HT-29 (cell line): ENCODE measurements at places on chromosomes 6 and 20.

DNA sequence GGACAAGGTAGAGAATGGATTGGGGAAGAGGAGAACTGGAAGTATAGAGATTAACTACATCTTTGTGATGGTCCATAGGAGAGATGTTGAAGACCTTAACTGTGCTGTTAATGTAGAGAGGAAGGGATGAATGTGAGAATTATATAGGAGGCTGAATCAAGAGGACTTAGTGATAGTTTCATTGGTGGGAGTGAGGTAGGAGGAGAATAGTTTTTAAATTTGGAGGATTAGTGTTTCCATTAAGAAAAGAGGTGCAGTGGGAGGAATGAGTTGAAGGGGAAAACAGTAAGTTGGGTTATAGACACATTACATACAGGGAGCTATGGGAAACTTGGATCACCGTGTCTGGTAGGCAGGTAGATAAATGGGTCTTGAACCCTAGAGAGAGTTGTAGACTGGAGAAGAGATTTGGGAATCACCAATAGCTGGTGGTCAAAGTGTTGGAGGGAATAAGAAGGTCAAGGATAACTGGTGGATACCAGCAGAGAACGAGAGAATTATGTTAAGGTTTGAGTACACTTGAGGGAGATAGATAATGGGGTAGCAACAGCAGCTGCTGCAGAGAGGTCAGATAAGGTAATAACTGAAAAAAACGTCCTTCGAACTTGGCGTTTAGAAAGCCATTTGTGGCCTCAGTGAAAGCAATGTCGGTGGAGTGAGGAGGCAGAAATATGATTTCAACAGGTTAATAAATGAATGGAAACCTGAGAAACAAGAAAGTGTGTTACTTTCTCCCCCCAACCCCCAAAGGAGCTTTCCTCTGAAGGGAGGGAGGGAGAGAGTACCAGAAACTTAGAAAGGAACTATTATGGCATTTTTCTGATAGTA is 3.1 kb downstream of the C6orf89 start:
- DNase-seq, result no peak

DNA sequence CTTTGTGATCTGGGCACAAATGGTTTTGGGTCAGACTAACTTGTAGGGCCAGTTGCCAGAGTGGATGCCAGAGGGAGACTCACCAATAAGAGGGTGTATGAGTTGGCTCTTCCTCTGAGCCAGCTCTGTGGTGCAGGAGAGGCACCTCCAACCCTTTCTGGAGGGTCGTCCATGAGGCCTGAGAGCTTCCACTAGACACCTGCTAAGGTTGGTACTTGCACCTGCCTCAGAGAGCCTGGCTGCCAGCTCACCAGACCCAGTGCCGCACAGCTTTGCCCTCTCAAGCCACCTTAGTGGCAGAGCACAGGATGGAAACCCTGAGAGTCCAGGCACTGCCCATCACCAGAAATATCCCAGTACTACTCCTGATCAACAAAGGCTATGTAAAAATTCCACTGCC is 504.3 kb downstream of the EYS start:
- no peak for DNase-seq

DNA sequence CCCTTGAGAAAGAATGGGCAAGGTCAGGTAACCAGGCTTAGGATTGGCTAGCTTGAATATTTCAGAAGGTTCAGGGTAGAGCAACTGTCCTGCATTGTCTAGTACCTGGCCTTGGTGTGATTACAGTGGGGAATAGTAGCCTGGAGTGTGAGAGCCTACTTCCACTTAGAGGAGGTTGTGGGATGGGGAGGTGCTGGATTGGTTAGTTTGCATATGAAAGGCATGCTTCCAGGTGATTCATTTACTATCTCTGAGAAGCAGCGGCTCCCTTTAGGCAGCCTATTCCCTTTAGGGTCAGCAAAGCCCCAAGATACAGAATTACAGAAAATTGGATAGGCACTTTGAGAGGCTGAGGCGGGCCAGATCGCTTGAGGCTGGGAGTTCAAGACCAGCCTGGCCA is 25.0 kb upstream of the SCGN start:
- DNase-seq, result no peak

- DNase-seq, result no peak
These were observed 10.6 kb downstream of the HEY2 start for GRCh38 chr6:125759959-125760457.

- peak; percentile 29 for DNase-seq
These were observed 15.8 kb downstream of the MAN1A1 start for GRCh38 chr6:119333707-119334295.

DNA sequence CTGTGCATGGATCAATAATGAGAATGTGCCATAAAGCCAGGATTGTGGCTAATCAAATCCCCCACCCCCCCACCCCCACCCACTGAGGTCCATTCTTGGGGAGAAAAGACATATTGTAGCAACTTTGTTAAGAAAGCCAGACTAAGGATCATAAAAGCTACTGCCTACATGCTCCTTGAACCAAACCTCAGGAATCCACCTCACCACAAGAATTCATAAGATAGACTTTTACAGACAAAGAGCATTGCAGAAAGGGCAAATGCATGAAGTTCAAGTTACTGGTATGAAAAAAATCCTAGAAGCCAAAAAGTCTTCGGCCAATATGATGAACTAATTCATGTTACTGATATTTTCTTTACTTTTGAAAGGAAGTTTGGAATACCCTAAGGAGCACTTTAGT is 187.9 kb upstream of the ARID1B start:
- DNase-seq, result no peak

DNA sequence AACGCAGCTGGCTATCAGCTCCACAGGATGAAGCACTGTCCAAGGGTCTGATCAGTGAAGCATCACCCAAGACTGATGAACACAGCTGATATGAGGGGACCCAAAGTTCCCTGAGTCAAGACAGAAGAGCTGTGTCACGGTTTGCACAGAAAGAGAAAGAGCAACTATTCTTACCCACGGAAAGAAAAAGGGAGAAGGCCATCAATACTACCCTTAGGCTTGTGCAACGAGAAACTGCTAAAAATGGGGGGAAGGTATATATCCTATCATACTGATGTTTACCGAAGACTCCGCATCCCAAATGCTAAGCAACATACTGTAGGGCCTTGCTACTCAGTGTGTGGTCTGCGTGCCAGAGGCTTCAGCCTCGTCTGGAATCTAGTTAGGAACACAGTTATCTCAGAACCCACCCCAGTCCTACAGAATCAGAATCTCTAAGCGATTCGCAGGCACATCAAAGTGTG is 665 bp downstream of the FASTKD5 start:
- peak; percentile 24 for DNase-seq

- DNase-seq, result no peak
These were observed 29.6 kb upstream of the MPC1 start for GRCh38 chr6:166412156-166412910.

DNA sequence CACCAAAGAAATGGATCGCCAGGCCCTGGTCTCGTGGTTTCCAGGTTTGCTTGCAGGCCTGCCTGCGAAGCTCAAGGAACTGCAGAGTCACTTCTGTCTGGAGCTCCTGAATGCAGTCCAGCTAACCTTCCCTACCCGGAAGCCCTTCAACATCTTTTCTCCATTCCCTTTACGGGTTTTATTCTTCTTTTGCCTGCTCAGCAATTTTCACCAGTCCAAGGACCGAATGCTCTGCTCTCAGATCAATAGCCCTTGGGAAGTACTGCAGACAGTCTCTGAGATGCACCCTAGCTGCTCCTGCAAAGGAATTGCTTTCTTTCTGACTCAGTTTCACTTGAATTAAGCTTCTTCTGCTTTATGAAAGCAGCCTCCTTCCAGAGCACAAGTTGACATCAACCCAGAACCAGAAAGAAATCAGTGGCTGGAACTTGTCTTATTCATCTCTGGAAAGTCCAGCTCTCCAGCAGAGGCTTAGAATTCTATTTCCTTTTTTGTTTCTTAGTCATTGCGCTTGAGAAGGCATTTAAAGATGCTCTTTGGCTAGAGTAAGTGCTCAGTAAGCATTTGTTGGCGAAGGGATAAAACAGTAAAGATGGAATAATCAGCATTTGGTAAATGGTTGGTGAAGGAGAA is 18.7 kb upstream of the YWHAB start:
- no peak for DNase-seq

DNA sequence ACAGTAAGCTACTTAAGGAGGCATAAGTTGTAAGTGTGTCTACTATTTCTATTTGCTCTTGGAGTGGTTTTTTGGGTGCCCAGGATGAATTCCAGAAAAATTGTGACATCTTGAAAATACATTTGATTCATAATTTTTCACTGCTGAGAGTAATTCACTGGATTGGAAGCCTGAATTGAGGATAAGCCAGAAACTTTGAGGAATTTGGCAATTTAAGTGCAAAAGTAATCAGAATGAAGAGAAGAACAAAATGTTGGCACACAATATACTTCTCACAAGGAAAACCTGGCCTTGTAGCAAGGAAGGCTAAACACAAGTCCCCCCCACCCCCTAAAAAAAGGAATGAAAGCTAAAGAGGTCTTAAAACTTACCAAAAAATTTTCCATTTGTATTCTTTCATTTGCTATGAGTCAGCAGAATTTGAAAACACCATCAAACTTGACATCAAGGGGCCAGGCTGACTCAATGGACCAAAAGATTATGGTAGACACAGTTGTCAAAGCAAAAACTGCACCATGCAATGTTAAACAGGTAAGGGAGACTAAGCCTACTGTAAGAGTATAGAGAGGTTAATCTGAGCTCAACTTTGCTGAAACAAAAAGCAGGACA is 840.0 kb downstream of the FRK start:
- no peak for DNase-seq

- DNase-seq, result no peak
These were observed 16.8 kb upstream of the BCLAF1 start for GRCh38 chr6:136306466-136306865.

DNA sequence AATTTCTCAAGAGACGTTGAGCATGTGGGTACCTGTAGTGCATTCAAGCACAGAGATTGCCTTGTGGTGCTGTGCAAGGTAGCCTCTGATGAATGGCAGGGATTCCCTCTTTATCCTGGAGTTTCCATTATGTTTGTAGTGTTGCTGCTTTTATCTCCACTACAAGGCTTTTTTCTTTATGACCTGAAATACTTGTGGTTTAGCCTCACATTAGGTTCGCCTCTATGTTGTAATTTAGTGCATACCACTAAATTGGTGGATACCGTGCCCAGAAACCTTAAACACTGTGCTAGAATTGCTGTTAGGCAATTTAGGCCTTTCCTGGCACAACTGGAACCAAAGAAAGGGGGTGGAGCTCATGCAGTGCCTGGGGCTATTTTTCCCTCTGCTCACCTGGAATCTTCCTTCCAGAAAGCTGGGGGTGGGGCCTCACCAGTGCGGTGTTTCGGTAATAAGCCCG is 76.8 kb downstream of the NCOA7 start:
- DNase-seq, result peak; percentile 14

DNA sequence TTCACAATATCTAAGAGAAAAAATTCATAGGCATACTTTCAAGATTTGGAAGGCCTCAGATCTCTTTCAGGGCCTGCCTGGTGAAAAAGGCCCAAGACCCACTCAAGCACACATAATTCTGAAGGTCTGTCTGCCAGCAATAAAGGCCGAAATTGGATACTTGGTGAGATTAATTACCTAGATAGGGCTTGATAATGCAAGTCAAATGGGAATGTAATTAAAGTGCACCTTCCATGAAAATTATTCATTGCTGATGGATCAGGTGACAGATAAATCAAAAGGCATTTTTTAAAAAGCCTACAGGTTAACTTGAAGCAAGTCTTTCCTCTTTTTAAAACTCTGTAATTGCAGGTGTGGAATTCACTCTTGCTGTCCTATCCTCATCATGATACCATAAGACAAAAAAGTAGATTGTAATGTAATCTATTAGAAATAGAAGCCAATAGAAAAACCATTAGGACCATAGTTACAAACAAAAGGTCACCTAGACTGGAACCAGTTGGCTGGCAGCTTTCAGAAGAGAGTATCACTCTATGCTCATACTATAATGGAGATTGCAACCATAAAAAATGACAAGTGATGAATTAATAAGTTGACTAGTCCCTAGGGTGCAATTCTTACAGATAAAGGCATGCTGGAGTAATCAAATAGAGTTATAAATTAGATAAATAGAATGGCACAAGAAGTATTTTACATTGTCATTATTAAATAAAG is 77.3 kb downstream of the EPHA7 start:
- no peak for DNase-seq

DNA sequence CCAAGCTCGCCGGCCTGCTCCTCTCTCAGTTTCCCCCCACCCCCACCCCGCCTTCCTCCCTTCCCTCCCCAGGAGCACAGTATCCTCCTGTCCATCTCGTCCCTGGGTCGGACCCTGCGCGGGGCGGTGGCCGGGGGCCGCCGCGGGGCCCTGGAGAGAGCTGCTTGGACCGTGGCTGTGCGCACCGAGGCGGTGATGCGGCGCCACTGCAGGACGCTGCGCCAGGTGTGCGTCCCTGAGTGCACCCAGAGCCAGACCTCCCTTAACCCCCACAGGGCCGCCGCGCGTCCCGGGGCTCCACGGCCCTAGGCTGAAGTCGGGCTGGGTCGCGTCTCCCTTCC is 2.2 kb downstream of the C20orf204 start:
- DNase-seq, result no peak

DNA sequence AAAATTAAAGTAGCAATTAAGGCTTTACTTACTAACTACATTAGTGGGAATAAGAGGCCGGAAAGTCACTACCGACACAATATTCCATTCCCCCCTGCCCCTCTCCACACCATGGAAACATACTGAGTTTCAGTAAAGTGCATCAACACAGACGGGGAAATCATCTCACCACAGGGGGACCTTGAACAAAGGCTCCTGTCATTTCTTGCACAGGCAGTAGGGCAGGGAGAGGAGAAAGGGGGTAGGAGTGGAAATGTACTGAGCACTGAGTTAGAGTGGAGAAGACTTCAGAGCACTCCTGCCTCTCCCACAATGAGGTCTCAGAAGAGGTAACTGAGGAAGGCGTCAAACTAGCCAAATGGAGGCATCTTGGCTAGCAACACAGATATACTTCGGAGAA is 1426.9 kb upstream of the EYS start:
- DNase-seq, result no peak

DNA sequence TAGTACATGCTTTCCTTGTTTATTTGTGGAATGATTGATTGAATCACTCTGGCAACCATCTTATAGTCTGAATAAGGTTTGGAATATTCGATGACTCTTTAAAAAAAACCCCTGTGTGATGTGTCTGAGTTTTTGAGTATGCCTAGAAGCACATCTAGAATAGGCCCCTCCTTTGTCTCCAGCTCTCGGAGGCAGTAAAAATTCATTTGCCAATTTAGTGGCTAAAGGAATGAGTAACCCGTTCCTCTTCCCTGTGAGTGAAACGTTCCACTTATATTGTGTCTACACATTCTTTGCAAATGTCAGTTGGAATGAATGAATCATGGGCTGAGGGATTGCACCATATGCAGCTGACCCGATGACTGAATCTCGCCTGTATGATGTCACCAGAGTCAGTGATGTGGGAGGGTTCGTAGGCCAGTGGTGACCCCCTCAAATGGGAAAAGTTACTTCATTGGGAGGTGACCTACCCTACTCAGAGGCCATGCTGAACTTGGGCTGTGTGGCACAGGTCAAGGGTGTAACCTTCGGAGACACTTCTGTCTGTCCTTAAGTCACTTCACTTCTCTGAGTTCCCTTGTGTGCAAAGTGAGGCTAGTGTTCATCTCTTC is 21.6 kb downstream of the MOCS3 start:
- DNase-seq, result peak; percentile 21

DNA sequence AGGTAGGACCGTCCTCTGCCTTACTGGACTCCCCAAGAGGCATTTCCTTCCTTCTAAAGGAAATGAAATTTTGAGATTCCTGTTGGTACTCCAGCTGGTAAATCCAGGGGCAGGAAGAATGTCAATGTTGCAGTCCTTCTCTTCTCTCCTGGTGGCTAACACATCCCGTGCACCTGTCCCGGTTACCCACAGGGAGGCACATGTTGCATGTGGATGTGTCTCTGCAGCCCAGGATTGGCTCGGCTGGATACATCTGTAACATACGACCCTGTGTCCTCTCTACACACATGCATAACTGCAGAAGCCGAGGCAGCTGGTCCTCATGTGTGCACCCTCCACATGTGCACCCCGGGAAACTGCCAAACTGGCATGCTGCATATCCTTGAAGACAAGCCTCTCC is 1.3 kb upstream of the LRFN2 start:
- DNase-seq, result no peak
